ENCODE measurements at places on chromosomes 2 and 18. TPM values are rescaled to one million over a fixed set of nuclear protein-coding genes. Genes with fewer than 3 reads are reported as not detected.

GRCh38 chr2:37026050-37026449 lies 58.1 kb downstream of the HEATR5B start:
- H3K4me3 ChIP-seq, result no peak overlapping the region
- DNase-seq, result no peak
- no peak overlapping the region for H3K27ac ChIP-seq
- H3K27me3 ChIP-seq, result no peaks in the 10 kb centered on the region
- H3K36me3 ChIP-seq, result peaks cover 28% of the 10 kb centered on the region

The ERICH2 gene
- total RNA-seq, result not detected

The CIB4 gene
- not detected for total RNA-seq

DNA sequence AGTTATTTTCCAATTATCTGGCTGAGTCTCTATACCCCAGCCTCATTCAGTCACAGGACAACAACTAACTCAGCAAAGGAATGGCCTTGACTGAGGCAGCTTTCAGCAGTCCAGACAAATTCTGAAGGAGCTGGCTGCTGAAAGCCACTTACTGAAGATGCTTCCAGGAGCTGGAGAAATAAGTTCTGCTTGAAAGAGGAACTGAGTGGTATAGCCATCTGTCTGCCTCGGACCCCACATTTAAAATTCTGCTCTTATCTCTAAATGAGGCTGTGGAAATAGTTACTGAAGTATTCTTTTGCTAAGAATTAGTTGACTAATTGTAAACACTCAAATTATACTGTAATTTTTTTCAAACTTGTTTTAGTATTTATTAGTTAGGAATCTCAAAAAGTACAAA lies 9.1 kb upstream of the GPD2 start:
- H3K36me3 ChIP-seq, result no peaks in the 10 kb centered on the region
- H3K27ac ChIP-seq, result no peak overlapping the region
- peaks cover 11% of the 10 kb centered on the region for H3K4me1 ChIP-seq
- H3K27me3 ChIP-seq, result no peaks in the 10 kb centered on the region
- no peak for DNase-seq
- H3K4me3 ChIP-seq, result no peak overlapping the region

The MAP4K4 gene
- total RNA-seq, result 60.1 TPM

GRCh38 chr2:56522605-56523089 lies 338.9 kb downstream of the CCDC85A start:
- DNase-seq, result no peak
- H3K27ac ChIP-seq, result no peak overlapping the region
- no peaks in the 10 kb centered on the region for H3K27me3 ChIP-seq
- H3K36me3 ChIP-seq, result no peaks in the 10 kb centered on the region

GRCh38 chr18:47254341-47254939 lies 3.0 kb upstream of the SKOR2 start:
- DNase-seq, result no peak
- H3K4me3 ChIP-seq, result no peak overlapping the region

GRCh38 chr2:67719351-67719750 lies 322.2 kb downstream of the ETAA1 start:
- DNase-seq, result no peak
- no peaks in the 10 kb centered on the region for H3K36me3 ChIP-seq
- no peak overlapping the region for H3K27ac ChIP-seq
- no peaks in the 10 kb centered on the region for H3K27me3 ChIP-seq
- no peak overlapping the region for H3K4me3 ChIP-seq

GRCh38 chr18:12904012-12904516 lies 20.0 kb upstream of the PTPN2 start:
- peaks cover 25% of the 10 kb centered on the region for H3K4me1 ChIP-seq
- no peak for DNase-seq
- H3K4me3 ChIP-seq, result no peak overlapping the region
- no peak overlapping the region for H3K27ac ChIP-seq
- H3K36me3 ChIP-seq, result no peaks in the 10 kb centered on the region

DNA sequence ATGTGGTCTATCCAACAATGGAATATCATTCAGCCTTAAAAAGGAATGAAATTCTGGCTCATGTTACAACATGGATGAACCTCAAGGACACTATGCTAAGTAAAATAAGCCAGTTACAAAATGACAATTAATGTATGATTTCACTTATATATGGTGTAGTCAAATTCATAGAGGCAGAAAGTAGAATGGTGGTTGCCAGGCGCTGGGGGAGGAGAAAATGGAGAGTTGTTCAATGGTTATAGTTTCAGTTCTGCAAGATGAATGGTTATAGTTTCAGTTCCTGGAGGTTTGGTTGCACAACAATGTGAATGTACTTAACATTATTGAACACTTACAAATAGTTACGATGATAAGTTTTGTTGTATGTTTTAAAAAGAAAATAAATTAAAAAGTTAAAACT lies 79.2 kb upstream of the IL1R2 start:
- H3K4me1 ChIP-seq, result no peaks in the 10 kb centered on the region
- no peaks in the 10 kb centered on the region for H3K27me3 ChIP-seq
- no peak for DNase-seq
- no peak overlapping the region for H3K27ac ChIP-seq

- H3K4me1 ChIP-seq, result no peaks in the 10 kb centered on the region
- H3K27me3 ChIP-seq, result no peaks in the 10 kb centered on the region
- H3K4me3 ChIP-seq, result no peak overlapping the region
Measured at GRCh38 chr18:49788327-49788898, 24.9 kb downstream of the ACAA2 start.

- H3K36me3 ChIP-seq, result no peaks in the 10 kb centered on the region
- H3K4me1 ChIP-seq, result no peaks in the 10 kb centered on the region
- no peaks in the 10 kb centered on the region for H3K27me3 ChIP-seq
- no peak overlapping the region for H3K4me3 ChIP-seq
Measured at GRCh38 chr18:34048423-34048822, 176.3 kb downstream of the NOL4 start.

- no peak for DNase-seq
- H3K27ac ChIP-seq, result no peak overlapping the region
- H3K36me3 ChIP-seq, result no peaks in the 10 kb centered on the region
- peaks cover 5% of the 10 kb centered on the region for H3K4me1 ChIP-seq
Measured at GRCh38 chr2:101431486-101431885, 43.4 kb downstream of the RFX8 start.

- no peaks in the 10 kb centered on the region for H3K36me3 ChIP-seq
- H3K4me3 ChIP-seq, result no peak overlapping the region
- H3K27me3 ChIP-seq, result no peaks in the 10 kb centered on the region
Measured at GRCh38 chr2:96691022-96691612, 48.6 kb downstream of the FER1L5 start.

DNA sequence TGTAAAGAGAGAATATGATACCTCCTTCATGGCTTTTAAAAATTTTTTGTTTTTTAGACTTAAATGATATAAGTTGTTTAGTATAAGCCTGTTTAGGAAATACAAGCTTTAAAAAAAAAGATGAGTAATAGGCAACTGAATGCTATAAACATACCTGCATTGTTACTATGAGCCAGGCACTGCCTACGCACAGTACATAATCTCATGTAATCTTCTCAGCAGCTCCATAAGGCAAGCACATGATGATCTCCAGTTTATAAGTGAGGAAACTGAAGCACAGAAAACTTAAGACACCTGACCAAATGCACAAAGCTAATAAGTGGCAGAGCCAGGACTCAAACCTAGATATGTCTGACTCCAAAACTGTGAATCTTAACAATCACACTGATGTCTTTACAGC lies 156.3 kb upstream of the SLC1A4 start:
- no peak overlapping the region for H3K27ac ChIP-seq
- H3K27me3 ChIP-seq, result no peaks in the 10 kb centered on the region
- H3K36me3 ChIP-seq, result no peaks in the 10 kb centered on the region
- H3K4me1 ChIP-seq, result peaks cover 5% of the 10 kb centered on the region

GRCh38 chr2:112480530-112481049 lies 1.4 kb upstream of the TTL start:
- no peaks in the 10 kb centered on the region for H3K27me3 ChIP-seq
- DNase-seq, result no peak
- no peaks in the 10 kb centered on the region for H3K36me3 ChIP-seq

- no peaks in the 10 kb centered on the region for H3K36me3 ChIP-seq
- no peaks in the 10 kb centered on the region for H3K4me1 ChIP-seq
- no peak overlapping the region for H3K4me3 ChIP-seq
- H3K27ac ChIP-seq, result no peak overlapping the region
- DNase-seq, result no peak
- no peaks in the 10 kb centered on the region for H3K27me3 ChIP-seq
Measured at GRCh38 chr18:24869285-24869684, 408.8 kb downstream of the HRH4 start.

The BOLL gene
- not detected for total RNA-seq

- H3K36me3 ChIP-seq, result no peaks in the 10 kb centered on the region
- H3K27me3 ChIP-seq, result no peaks in the 10 kb centered on the region
- no peak overlapping the region for H3K4me3 ChIP-seq
- no peak overlapping the region for H3K27ac ChIP-seq
- no peak for DNase-seq
Measured at GRCh38 chr2:132790207-132790785, 120.3 kb upstream of the LYPD1 start.

- H3K4me3 ChIP-seq, result no peak overlapping the region
- H3K27ac ChIP-seq, result no peak overlapping the region
- no peaks in the 10 kb centered on the region for H3K4me1 ChIP-seq
- no peaks in the 10 kb centered on the region for H3K36me3 ChIP-seq
- no peaks in the 10 kb centered on the region for H3K27me3 ChIP-seq
Measured at GRCh38 chr18:73973972-73974371, 173.7 kb downstream of the FBXO15 start.

GRCh38 chr2:166180951-166181812 lies 53.4 kb upstream of the SCN1A start:
- no peaks in the 10 kb centered on the region for H3K36me3 ChIP-seq
- H3K4me3 ChIP-seq, result no peak overlapping the region
- no peaks in the 10 kb centered on the region for H3K4me1 ChIP-seq

DNA sequence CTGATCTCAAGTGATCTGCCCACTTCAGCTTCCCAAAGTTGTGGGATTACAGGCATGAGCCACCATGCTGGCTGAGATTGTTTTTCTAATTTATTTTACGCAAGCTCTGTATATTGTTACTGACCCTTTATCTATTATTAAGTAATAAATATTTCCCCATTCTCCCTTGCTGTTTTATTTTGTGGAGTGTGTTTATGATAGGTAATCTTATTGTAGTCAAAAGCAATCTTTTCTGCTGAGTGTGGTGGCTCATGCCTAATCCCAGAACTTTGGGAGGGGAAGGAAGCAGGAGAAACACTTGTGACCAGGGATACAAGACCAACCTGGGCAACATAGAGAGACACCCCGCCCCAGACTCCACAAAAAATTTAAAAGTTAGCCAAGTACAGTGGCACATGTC lies 55.2 kb upstream of the RTN4 start:
- H3K4me3 ChIP-seq, result no peak overlapping the region
- peaks cover 57% of the 10 kb centered on the region for H3K4me1 ChIP-seq
- no peaks in the 10 kb centered on the region for H3K36me3 ChIP-seq
- H3K27me3 ChIP-seq, result no peaks in the 10 kb centered on the region

The IL36G gene
- total RNA-seq, result not detected

- H3K36me3 ChIP-seq, result no peaks in the 10 kb centered on the region
- no peak overlapping the region for H3K4me3 ChIP-seq
- H3K27ac ChIP-seq, result no peak overlapping the region
- no peak for DNase-seq
Measured at GRCh38 chr18:14093307-14093915, 38.8 kb downstream of the ZNF519 start.

The SCN7A gene
- 3.0 TPM for total RNA-seq

DNA sequence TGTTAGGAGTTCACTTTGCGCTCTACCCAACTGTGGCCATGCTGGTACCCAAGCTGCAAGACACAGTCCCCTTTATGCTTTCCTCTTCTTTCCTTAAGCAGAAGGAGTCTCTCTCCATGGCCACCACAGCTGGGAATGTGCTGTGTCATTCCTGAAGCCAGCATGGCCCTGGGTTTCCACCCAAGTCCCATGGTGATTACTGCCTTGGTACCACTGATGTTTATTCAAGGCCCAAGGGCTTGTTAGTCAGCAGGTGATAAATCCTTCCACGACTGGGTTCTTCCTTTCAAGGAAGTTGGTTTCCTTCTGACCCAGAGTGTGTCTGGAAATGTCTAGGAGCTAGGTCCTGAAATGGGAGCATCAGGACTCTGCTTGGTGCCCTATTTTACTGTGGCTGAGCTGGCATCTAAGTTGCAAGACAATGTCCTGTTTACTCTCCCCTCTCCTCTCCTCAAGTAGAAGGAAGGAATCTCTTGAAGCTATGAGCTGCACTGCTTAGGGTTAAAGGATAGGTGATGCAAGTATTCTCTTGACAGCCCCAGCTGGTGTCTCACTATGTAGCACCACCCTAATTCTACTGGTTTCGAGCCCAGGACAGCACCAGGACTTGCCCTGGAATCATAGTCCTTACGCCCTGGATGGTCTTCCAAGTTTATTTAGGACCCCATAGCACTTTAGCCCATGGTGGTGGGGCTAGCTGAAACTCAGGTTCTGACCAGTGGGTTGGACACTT lies 18.7 kb upstream of the NUP35 start:
- no peaks in the 10 kb centered on the region for H3K27me3 ChIP-seq
- H3K27ac ChIP-seq, result no peak overlapping the region
- no peaks in the 10 kb centered on the region for H3K36me3 ChIP-seq
- H3K4me1 ChIP-seq, result no peaks in the 10 kb centered on the region
- no peak overlapping the region for H3K4me3 ChIP-seq

DNA sequence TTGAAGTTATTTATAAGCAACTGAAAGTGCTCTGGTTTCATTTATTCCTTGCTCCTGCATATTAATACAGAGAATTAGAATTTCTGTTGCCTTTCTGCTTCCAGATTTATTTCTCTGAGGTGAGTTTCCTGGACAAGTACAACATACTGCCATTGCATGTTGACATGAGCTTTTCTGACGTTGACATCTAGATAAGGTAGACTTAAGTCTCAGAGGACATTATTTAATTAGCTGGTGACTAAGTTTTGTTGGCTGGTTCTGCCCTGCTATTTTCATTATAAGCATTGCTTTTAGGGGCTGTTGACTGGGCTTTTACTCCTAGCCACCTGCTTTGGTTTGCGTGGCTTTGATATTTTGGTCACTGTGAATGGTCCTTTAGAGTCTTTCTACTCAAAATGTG lies 282.9 kb upstream of the SPRED2 start:
- no peaks in the 10 kb centered on the region for H3K27me3 ChIP-seq
- H3K4me3 ChIP-seq, result no peak overlapping the region
- no peaks in the 10 kb centered on the region for H3K36me3 ChIP-seq
- no peaks in the 10 kb centered on the region for H3K4me1 ChIP-seq
- H3K27ac ChIP-seq, result no peak overlapping the region
- no peak for DNase-seq

The C1GALT1C1L gene
- total RNA-seq, result not detected

DNA sequence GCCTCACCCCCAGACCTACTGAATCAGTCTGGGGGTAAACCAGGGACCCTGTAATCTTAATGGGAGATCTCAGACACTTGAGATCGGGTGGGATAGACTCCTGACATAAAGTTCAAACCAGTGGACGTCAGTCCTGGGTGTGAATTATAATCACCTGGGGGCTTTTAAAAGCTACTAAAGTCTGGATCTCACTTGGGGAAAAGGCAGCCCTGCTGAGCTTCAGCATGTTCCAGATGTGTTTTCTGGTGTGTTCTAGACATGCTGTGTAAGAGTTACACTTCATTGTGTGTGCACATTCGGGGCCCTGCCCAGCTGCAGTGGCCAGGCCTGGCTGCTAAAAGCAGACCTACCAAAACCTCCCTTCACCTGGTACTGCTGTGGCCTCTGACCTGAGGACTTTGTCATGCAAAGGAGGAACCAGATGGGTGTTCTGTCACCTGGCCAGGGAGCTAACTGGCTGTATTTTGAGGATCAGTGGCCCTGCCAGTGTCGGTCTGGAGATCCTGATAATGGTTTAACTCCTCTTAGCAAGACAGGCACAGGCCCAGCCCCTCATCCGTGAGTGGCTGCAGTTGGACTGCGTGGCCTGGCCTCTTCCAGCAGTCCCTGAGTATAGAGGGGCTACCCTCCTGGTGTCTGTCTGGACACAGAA lies 10.6 kb downstream of the RRM2 start:
- no peaks in the 10 kb centered on the region for H3K27me3 ChIP-seq
- H3K4me3 ChIP-seq, result no peak overlapping the region
- H3K4me1 ChIP-seq, result no peaks in the 10 kb centered on the region
- no peak overlapping the region for H3K27ac ChIP-seq

Measured in thoracic aorta (tissue), 2 donors.